ENCODE measurements at places on chromosomes 2 and 18. TPM values are rescaled to one million over a fixed set of nuclear protein-coding genes. Genes with fewer than 3 reads are reported as not detected.

MAIP1 gene
- total RNA-seq: 18.1 TPM

PCARE gene
- total RNA-seq: 0.66 TPM

GALNT3 gene
- 1.3 TPM for total RNA-seq

GATA6 gene
- total RNA-seq: 0.42 TPM

Data from glutamatergic neuron (in vitro differentiated cells).